ENCODE measurements at places on chromosomes 1 and 21.

- DNase-seq, result peak; percentile 40
These were observed 70.2 kb downstream of the DNM3 start for GRCh38 chr1:171911506-171911905.

DNA sequence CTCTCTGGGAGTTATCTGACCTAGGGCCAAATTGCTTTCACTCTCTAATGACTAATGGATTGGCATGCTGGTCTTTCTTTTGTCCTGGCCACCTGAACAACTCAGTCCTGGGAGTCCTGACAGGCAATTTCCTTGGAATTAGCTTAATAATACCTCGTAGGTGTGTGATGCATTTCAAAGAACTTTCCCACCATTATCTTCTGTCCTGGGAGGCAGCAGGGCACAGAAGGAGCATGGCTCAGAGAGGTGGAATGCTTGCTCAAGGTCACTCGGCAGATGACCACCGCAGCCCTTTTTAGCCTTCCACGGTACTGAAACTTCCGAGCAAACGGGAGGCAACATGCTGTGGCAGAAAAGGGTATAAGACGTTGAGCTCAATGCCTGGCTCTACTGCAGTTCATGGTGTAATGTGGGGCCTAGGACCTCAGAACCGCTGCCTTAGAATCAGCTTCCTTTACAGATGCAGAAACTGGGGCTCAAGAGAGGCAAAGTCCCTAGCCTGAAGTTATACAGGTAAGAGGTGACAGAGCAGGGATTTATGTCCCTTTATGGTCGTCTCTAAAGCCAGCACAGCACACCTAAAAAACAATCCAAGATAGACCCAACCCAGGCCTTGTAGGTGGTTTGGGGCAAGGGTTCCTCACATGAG is 3.2 kb downstream of the ID3 start:
- DNase-seq, result peak; percentile 98

DNA sequence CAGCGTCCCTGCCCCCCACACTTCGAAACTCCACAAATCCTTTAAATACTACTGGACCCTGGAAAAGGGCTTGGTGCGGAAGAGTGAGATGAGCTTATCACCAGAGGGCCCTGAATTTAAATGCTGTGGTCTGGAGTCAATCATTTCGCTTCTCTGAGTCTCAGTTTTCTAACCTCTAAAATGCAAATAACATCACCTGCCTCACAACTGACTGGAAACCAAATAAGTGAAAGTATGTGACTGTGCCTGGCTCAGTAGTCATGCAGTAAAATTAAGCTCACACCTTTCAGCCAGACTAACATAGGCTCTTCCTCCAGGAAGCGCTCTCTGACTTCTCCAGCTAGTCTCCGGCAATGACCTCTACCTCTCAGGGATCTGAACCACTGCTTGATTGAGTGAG is 4.2 kb downstream of the GJA4 start:
- DNase-seq, result no peak

- no peak for DNase-seq
These were observed 719 bp downstream of the EYA3 start for GRCh38 chr1:28087614-28088167.

DNA sequence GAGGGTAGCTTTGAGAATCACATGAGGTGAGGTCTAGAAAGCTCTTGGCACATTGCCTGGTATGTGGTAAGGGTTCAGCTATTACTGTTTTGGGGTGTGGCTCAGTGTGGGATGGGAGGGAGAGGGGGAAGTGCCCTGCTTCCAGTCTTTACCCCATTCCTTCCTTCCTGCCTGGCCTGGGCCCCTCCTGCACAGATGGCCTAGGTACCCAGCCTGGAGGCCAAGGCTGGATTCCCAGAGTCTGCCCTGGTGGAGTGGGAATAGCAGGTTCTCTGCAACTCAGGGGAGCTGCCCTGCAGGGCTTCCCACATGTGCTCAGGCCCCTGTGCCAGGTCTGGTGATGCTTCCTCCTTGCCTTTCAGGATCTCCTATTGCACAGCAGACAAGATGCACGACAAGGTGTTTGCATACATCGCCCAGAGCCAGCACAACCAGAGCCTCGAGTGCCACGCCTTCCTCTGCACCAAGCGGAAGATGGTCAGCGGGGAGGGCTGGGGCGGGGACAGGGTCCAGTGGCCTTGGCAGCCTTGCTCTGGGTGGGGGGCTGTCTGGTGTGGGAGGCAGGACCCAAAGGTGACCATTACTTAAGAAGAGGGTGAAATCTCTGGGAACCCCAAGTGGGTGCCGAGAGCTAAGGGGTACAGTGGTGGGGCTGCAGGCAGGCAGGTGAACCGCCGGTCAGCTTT is 13.5 kb downstream of the LDLRAP1 start:
- no peak for DNase-seq

GRCh38 chr1:185042737-185043136 is 2.6 kb upstream of the RNF2 start:
- DNase-seq, result no peak

GRCh38 chr1:65845535-65846060 is 52.9 kb downstream of the PDE4B start:
- DNase-seq, result no peak

- DNase-seq, result no peak
These were observed 514 bp downstream of the TPRG1L start for GRCh38 chr1:3625151-3625907.

GRCh38 chr21:34695434-34695833 is 26.6 kb downstream of the CLIC6 start:
- no peak for DNase-seq

DNA sequence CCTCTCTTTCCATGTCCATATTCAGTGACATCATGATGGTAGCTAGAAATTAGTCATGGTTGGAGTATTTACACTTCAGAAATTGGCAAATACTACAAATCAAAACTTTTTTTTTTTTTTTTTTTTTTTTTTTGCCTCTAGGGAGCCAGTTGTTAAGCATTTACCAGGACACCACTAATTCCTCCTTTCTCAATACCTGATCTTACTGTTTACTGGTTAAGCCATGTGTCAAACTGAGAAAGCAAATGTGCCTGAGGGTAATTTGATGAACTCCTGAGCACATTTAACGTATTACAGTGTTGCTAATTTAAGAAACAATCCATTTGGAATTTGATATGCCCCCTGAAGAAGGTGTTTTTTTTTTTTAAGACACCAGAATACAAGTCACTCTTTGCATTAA is 94.4 kb downstream of the DNM3 start:
- DNase-seq, result no peak

GRCh38 chr1:41582004-41582325 is 97.5 kb upstream of the EDN2 start:
- no peak for DNase-seq

DNA sequence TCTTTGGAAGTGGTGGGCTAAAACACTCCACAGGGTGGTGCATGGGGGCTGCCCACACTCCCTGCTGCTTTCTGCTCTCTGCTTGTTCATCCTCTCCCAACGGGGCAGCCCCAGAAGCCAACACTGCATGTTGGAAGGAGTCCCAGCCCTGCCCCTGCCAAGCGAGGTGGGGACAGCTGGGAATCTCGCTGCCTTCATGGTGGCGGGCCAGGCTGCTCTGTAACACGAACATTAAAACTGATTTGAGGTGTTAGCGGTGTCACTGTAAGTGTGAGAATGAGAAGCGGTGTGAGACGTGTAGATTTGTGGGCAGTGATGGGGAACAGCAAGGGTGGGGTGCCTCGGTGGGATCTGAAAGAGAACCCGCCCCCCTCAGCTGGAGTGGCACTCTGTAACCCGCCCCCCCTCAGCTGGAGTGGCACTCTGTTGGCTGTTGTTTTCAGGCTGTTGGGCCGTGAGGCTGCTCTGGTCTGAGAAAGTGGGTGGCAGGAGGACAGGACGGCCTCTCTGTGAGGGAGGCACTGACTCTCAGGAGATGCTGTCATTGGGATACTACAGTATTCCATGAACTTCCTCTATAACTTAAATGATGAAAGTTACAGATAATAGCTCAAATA is 80.9 kb downstream of the PCBP3 start:
- DNase-seq, result no peak

- no peak for DNase-seq
These were observed 29.4 kb downstream of the OLFML2B start for GRCh38 chr1:161994175-161994668.

GRCh38 chr1:13766592-13767564 is 66.9 kb downstream of the PRDM2 start:
- no peak for DNase-seq

DNA sequence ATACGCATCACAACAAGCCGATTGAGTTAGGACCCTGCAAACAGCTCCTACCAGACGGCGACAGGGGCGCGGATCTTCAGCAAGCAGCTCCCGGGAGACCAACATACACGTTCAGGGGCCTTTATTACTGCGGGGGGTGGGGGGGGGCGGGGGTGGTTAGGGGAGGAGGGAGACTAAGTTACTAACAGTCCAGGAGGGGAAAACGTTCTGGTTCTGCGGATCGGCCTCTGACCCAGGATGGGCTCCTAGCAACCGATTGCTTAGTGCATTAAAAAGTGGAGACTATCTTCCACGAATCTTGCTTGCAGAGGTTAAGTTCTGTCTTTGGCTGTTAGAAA is 162.0 kb downstream of the RUNX1 start:
- DNase-seq, result no peak

DNA sequence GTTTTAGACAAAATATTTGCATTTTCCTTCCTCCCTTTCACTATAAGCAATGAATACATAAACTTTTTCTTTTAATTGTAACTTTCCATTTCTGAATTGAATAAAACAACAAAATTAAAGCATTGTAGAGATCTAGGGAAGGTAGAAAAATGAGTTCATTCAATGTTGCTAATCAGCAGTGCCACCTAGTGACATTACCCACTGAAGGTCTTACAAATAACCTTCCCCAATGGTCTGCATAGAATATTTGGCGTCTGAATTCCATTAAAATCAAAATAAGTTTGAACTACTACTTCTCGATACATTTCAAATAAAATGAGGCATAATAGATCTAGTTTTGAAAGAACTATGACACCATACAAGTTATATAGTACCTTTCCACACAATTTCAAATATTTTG is 19.6 kb downstream of the FH start:
- DNase-seq, result no peak

DNA sequence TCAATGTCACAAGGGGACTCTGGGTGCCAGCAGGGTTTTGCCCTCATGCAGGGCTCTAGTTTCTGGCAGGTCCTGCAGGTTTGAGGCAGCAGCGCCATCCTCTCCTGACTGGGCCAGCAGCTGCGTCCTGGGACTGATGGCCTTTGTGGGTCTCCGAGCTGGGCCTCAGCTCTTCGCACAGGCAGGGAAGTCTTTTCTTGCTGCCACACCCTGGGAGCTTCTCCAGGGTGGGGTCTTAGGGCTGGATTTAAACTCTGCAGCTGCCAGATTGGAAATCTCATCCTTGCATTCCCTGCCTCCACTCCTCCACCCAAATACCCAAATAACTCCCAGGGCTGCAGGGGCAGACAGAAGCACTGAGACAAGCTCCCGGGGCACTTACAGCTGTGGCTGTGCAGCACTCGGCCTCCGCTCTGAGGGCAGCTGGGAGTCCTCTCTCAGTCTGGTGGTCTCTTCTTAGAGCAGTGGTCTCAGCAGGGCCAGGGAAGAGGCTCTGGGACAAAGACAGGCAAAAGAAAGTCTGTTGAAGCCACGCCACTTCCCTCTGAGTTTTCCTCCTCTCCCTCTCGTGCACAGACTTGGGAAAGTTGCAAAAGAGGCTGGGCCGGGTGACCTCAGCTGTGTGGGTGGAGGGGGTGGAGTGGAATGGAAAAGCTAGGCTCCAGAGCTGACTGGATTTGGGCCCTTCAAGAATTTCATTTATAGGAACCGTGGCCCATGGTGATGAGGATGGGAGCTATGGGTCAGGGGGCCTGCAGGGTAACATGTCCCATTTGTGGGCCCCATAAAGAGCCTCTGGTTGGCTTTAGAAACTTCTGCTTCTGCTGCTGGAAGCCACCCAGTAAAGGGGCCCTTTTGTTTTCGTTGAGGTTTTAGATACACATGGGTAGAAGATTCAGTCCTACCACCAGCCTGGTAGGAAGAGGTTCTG is at the start of gene RAB7B:
Gene RAB7B, minus strand, starts transcription at position 525 of the 931 bp plus-strand sequence. CDS start 9,260 bp downstream, outside the sequence.
- DNase-seq, result no peak

DNA sequence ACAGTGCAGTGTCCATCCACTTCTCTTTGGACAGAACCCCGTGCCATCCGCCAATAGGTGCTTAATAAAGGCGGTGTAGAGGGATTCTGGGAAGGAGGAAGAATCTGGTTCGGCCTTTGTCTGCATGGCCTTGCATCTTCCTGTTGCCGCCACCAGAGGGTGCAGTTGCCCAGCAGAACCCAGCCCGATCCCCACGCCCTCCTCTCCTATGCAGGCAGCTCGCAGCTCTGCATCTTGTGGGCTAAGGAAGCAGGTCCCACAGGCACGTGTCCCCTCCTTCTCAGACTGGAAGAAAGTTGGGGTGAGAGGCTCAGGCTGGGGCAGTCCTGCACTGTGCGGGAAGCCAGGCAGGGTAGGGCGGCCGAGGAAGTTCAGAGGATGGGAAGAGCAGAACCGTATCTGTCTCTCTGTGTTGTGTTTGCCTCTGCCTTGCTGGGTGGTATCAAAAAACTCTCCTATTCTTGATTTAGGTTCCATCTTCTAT is 20.8 kb downstream of the NAV1 start:
- no peak for DNase-seq

DNA sequence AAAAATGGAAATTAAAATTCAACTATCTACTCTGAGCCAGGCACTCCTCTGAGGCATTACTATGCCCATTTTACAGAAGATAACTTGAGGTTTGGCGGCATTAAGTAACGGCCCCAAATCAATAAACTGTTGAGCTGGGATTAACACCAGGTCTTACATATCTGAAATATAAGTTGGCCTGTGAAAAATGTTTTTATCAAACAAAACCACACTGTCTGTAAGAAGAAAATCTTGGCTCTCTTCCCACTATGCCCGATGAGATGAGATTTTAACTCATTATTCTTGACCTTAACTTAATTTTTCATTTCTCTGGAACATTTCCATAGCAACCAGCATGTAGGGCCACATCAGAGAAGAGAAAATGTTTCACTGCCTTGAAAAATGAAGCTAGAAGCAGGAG is 21.8 kb downstream of the RC3H1 start:
- no peak for DNase-seq

- DNase-seq, result no peak
These were observed 41.5 kb downstream of the SNX7 start for GRCh38 chr1:98702976-98703375.

DNA sequence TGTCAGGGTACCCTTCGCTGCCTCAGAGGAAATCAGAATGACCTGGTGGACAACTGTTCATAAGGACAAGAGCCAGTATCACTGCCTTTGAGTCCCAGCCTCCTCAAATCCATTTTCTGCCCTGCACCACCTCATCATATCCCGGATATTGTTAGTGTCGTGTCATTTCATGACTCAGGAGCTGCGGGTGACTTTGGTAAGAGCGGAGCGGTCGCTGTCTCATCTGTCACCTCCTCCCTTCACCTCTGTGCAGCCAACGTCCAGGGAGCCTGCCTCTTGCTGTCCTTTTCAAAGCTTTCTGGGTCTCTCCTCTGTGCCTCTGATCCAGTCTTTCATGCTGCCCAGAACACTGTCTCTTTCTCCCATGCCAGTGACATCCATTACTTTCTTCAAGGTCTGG is 7.0 kb upstream of the C1orf198 start:
- no peak for DNase-seq

GRCh38 chr1:62905872-62906271 is 121.9 kb downstream of the ATG4C start:
- no peak for DNase-seq

DNA sequence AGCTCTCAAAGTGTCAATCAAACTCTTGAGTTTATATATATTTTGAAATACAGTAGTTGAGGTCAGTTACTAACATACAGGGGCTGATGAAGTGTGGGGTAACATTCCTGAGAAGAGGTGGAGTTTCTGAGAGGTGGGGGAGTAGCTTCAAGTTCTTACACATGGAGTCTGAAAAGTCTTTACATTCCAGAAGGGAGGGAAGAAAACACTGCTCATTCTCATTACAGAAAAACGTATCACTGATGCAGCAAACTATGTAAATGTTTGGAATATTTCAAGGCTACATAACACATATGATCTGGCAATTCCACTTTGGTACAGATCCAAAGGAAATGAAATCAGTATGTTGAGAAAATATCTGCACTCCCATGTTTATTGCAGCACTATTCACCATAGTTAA is 1065.8 kb upstream of the B3GALT2 start:
- no peak for DNase-seq
